CD4-positive, alpha-beta memory T cell (primary cell): ENCODE measurements at places on chromosomes 16 and 17.

GRCh38 chr17:752620-753219 is 656 bp upstream of the GEMIN4 start:
- no peak for DNase-seq

- DNase-seq: no peak
Observed at GRCh38 chr17:72699545-72699944, 392.9 kb downstream of the SLC39A11 start.

DNA sequence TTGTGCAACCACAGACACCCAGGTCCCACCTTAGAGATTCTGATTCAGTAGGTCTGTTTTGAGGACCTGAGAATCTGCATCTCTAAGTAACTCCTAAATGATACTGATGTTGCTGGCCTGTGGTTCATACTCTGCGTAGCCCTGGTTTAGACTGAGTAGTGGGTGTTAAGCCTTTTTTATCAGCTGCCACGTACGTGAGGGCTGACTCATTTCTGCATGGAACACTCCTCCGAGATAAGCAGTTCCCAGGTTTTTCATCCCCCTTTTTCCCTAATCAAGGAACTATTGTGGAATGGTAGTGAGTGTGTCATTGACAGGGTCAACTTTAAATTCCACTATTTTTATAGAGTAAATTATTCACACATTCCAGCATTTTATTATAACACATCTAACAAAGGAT is 26.1 kb downstream of the CDRT4 start:
- no peak for DNase-seq

GRCh38 chr16:16027728-16028310 is 78.4 kb downstream of the ABCC1 start:
- no peak for DNase-seq

- DNase-seq: no peak
Observed at GRCh38 chr17:63932721-63933120, 590 bp upstream of the CD79B start.

DNA sequence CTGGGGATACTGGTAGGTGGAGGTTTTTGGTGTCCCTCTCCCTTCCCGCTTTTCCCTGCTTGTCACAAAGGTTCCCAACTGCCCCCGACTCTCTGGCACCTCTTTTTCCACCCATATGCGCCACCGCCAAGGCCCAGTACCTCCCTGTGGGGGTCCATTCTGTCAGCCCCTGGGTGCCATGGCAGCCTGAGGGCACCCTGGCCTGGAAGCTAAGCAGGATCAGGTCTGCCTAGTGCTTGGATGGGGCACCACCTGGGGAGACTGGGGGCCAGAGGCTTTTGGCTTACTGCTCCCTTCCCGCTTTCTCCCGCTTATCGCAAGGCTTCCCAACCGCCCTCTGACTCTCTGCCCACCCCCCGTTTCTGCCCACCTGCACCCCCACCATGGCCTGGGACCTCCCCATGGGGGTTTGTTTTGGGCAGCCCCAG is 2286.4 kb downstream of the TP53TG3F start:
- no peak for DNase-seq

GRCh38 chr17:16943541-16944333 is 28.2 kb downstream of the TNFRSF13B start:
- DNase-seq: no peak

- no peak for DNase-seq
Observed at GRCh38 chr17:47297661-47298400, 25.9 kb upstream of the EFCAB13 start.

DNA sequence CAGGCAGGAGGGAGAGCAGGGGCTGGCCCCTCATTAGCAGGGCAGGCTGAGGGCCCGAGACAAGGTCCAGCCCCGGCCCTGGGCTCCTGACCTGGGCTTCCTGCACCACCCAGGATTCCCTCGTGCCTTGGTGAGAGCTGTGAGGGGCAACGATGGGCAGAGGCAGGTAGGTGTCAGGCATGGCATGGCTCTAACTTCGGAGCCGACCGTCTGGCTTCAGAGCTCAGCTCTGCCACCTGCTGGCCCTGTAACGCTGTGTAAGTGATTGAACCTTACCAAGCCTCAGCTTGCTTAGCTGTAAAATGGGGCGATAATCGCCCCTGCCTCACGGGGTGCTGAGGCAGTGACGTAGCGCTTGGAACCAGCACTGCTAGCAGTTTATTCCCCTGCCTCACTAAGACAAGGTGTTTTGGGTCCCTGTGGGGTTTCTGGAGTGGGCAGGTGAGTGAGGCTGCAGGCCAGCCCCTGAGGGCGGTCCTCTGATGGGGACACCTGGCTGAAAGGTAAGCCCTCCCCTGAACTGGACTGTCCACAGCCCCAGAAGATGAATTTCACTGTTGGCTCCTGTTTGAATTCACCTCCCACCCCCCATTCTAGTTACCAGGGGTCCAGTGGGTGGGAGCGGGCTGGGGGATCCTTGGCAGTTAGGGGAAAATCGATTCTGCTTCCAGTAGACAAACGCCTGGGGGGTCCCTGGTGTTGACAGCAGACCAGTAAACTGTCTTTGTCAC is 184.8 kb upstream of the GSE1 start:
- DNase-seq: no peak

GRCh38 chr16:65249768-65250167 is 127.9 kb upstream of the CDH11 start:
- DNase-seq: no peak

- no peak for DNase-seq
Observed at GRCh38 chr17:73533127-73533526, 111.1 kb downstream of the SDK2 start.

DNA sequence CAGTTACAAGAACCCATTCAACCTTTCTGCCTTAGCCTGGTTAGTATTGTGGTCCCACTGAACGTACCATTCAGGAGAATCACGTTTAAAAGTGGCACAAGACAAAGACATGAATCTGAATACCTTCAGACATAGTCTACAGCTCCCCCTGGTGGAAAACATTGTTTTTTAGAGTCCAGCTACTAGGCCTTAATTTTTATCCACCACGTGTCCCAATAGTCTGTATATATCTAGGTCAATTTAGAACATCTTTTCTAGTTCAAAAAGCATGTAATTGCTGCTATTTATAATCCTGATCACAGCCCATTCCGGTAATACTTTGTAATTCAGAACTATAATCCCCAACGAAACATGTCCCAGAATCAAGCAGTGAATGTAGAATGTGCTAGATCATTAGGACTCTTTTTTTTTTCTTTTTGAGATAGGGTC is 13.7 kb upstream of the GUCY2D start:
- DNase-seq: peak; percentile 79

- DNase-seq: no peak
Observed at GRCh38 chr17:82327289-82327688, 6.3 kb downstream of the SECTM1 start.

DNA sequence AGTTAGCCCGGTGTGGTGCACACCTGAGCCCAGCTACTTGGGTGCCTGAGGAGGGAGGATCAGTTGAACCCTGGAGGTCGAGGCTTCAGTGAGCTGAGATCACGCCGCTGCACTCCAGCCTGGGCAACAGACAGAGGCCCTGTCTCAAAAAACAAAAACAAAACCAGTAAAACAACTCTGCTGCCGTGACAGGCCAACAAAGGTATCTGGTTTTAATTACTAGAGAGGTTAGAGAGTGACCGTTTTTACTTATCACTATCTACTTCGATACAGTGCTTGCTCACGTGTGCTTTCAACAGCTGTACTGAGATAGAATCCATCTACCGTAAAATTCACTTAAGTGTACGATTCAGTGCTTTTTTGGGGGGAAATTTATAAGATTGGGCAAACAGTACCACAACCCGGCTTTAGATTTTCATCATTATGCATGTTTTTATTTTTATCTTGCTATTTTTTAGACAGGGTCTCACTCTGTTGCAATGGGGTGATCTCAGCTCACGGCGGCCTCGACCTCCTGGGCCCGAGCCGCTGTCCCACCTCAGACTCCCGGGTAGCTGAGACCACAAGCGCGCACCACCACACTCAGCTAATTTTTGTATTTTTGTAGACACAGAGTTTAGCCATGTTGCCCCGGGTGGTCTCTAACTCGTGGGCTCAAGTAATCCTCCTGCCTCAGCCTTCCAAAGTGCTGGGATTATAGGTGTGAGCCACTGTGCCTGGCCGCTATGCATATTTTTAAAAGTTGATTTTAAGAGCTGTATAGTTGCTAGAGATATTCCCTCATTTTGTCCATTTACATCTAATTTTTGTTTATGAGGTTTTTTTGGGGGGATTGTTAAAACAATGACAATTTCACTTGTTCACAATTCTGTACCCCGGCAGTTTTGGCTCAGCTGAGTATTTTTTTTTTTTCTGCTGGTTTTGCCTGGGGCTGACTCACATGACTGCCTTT is 30.9 kb downstream of the SERPINF1 start:
- no peak for DNase-seq

DNA sequence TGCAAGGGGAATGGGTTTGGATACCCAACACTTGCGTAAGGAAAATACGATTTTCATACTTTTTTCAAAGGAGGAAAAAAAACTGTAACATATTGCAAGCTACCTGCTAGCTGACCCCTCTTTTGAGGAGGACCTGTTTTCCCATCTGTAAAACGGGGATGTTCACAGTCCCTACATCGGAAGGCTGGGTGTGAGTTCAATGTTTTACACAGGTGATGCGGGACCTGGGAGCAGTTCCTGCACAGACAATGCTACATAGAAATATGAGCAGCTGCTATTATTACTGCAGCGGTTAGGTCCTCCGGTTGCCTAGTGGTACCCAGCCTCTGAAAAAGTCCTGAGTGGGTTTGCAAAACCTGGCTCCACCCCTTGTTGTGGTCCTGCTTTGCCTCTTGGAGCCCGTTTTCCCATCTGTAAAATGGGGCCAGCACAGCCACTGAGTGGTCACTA is 3.5 kb downstream of the SOCS1 start:
- DNase-seq: no peak

- no peak for DNase-seq
Observed at GRCh38 chr16:64771273-64771672, 350.6 kb downstream of the CDH11 start.

DNA sequence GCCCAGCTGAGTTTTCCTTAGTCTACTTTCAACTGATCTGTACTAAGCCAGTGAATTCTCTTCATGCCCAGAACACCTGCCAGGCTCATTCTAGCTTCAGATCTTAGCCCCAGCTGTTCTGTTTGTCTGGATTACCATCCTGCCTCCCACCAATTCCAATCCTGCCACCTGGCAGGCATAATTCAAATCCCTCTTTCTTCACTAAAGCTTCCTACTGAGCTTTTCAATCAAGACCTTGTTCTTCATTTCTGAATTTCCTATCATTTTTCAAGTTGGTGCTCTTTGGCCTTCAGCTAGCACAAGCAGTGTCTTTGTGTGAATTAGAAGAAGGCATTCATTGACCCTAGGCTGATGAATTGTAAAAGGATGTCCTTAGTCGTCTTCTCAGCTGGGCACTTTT is 357.6 kb downstream of the UTP18 start:
- DNase-seq: no peak

- no peak for DNase-seq
Observed at GRCh38 chr17:50203086-50203485, 1.7 kb upstream of the COL1A1 start.

GRCh38 chr16:68366062-68366461 is 55.2 kb downstream of the PRMT7 start:
- DNase-seq: no peak

GRCh38 chr16:67509016-67509415 is 19.6 kb upstream of the RIPOR1 start:
- no peak for DNase-seq

- DNase-seq: no peak
Observed at GRCh38 chr16:84883301-84883700, 63.5 kb downstream of the CRISPLD2 start.

GRCh38 chr17:61490540-61490975 is 38.3 kb downstream of the TBX4 start:
- DNase-seq: no peak

GRCh38 chr16:476039-476438 is 50.6 kb downstream of the RAB11FIP3 start:
- no peak for DNase-seq

- no peak for DNase-seq
Observed at GRCh38 chr17:8128125-8128784, 4.3 kb upstream of the HES7 start.

DNA sequence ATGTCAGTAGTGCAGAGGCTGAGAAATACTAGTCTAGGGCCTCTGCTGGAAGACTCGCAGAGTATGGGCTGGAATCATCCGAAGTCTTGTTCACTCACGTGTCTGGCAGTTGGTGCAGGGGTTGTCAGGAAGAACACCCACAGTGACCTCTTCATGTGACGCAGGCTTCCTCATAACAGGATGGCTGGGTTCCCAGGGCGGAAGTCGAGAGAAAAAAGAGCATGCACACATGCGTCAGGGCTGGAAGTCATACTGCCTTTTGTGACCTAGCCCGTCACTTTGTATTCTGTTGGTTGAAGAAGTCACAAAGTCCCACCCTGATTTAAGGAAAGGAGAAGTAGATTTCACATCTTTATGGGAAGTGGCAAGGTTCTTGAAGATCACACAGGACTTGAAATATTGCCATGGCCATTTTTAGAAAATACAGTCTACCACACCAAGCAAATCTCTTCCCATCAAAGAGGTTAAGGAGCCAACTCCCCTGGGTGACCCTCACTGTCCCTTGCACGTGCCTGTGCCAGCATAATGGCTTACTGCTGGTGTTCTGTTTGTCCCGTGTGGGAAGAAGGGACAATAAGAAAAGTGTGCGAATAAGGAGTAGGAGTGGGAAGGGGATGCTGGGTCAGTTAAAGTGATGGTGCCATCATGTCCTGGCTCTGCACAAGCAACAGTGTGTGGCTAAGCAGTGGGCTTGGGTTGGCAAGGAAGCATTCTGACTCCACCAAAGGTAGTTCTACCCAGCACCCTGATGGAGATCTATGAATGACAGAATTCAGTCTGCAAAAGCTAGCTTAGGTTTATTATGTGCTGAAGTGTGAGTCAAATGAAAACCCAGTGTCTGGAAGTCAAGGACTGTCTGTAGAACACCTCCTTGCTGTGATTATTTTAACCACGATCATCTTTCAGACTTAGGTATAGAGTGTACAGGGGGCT is 28.1 kb downstream of the HEATR3 start:
- peak; percentile 59 for DNase-seq

DNA sequence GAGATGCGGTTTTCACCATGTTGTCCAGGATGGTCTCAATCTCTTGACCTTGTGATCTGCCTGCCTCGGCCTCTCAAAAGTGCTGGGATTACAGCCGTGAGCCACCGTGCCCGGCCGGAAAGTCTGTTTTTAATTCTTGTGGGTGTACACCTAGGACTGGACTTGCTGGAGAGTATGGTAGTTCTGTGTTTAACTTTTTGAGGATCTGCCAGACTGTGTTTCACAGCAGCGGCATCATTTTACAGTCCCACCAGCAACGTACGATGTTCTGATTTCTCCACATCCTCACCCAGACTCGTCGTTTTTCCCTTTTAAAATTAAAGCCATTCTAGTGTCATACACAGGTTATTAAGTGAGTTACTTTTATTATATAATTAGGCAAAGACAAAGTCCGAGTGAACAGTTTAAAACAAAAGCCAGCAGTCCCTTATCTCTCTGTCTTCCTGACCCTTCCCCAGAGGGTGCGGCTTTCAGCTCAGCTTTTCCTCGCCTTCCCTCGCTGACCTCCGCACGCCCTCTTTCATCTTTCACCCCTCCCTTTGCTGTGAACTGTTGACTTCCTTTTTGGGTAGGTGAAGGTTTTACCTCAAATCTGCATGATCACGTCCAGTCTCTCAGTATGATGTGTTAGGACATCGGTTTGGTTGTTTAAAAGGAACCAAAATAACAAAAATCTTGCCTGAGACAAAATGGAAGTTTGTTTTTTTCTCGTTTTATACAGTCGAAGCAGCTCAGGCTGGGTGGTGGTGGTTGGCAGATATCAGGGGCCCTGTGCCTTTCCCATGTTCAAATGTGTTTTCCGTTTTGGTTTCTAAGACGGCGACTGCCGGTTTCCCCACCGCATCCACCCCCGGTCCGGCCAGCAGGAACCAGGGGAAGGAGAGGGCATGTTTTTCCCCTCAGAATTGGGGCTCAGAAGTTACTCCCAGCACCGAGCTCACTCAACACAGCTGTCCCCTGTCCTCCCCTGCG is 18.0 kb downstream of the FAM234A start:
- DNase-seq: peak; percentile 34

- peak; percentile 55 for DNase-seq
Observed at GRCh38 chr16:78122774-78123315, 23.4 kb downstream of the WWOX start.
